ENCODE measurements at places on chromosomes 4 and X.
A peak's percentile ranks its signal among the peaks of the same experiment; 100 is the strongest.

DNA sequence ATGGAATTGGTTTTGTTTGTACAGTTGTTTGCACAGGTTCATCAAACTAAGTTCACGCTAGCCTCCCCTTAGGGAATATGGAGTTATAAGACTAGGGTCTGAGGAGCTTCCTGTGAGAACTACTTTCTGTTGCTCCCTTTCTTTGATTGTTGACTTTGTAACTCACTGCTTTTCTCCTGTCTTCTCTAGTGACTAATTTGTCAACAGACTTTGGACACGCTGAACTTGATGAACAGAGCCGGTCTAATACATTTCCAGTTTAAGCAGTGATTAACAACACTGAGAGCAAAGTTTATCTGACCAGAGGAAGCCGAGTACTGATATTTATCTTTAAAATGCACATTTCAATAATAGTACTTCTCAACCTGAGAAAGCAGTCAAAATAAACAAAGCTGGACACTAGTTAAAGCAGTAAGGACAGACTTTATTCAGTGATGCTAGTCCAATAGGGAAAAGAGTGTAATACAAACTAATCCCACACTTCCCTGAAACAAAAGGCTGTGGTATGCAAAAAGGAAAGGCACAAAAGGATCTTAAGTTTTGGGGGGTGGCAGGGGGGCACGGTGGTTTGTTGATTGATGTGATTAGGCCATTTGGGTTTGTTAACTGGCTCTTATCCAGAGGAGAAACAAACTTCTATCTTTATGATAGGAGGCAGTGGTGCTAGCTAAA, 2.7 kb upstream of the NUDT9 start:
- DNase-seq: no peak

DNA sequence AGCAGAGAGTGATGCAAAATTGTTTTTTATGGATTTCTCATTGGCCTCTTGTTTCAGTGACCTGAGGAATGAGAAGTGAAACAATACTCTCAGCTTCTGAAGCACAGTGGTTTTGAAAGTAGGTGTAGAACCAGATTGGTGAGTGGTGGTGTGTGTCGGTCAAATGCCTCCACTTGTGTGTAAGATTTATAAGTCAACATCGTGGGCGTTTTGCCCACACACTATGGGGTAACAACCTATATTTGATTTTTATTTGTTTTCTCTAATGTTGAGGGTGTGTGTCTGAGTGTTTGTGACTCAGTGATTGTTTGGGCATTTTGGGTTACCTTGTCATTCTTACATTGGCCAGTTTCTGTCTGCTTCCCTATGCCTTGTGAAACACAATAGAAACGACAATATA, 23.3 kb downstream of the ADGRL3 start:
- no peak for DNase-seq

DNA sequence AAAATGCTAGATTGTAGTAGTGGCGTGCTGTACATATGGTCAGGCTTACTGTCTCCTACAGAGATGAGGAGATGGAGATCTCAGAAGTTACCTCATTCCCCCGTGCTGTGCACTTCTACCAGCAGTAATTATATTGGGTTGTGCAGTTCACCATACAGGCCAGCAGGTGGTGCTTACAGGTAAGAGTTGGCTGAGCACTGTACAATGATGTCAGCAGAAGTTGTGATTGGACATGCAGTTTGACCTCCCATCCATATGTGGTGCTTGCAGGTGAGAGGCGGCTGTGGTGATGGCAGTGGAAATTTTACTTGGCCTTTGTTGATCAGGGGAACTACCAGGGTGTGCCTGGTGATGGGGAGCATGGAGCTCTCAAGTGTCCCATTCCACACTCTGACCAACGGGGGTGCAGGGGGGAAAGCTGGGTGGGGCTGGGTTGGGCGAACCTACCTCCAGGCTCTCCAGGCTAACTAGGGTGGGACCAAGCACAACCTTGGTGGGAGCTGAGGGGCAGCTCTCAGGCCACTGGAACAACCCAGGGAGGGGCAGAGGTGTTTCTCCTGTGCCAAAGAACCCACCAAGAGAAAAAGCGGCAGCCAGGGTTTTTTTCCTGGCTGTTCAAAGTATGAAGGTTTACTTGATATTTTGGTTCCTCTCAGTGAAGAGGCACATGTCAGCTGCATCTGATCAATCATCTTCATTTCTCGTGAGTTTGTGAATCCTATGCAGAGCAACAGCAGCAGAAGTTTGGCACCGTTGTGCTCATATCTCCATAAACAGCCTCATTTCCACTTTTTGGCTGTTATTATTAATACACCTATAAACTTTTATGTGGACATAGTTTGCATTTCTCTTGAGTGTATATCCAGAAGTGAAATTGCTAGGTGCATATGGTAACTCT, 73.8 kb upstream of the FREM3 start:
- peak; percentile 1 for DNase-seq

GRCh38 chrX:44580466-44580865, 37.8 kb upstream of the FUNDC1 start:
- DNase-seq: peak; percentile 2

DNA sequence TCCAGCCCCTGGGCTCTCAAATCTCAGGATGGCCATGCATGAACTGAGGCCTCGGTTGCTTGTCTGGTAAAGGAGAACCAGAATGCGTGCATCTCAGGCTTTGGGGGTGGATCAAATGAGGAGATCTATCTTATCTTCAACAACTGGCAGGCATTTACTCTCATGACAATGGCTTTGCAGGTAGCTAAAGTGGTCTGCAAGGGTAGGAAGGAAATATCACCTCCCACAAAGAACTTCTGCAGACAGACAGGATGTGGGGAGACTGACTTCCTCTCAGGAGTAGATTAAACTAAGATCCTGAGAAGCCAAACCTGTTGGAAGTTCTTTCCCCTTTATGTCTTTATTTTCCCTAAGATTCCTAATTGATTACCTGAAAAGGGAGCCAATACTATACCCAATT, 7.8 kb downstream of the LDB2 start:
- no peak for DNase-seq

DNA sequence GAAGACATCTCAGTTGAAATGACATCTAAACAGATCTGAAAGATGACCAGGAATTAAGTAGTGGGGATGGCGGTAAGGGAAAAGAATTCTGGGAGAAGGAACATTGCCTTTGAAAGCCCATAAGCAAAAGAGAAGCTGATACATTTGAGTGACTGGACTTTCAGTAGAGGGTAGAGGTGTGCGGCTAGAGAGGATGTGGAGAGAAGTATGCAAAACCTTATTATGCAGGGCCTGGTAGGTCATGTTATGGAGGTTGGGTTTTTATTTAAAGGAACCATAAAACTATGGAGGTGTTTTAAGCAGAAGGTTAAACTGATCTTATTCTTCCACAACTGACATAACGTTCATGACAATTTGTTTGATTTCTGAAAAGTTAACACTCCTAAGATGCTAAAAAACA, 36.3 kb downstream of the RPS6KA3 start:
- no peak for DNase-seq

DNA sequence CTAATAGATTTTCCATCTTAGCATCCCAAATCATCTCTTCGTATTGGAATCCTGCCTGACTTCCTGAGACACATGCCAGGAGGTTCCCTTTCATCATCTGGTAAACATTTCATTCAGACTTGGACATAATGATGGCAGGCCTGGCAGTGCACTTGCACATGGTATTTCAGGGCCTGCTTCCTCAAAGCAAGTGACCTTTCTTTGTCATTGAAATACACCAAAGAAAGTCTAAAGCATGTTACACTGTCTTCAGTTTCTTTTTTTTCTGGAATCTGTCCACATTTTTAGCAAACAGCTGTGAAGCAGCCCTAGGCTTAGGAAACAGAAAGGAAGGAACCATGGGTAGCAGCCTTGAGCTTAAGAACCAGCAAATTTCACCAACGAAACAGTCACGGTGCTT, 205.9 kb upstream of the VCX start:
- no peak for DNase-seq

GRCh38 chr4:105670684-105671083, 37.8 kb downstream of the INTS12 start:
- no peak for DNase-seq

GRCh38 chr4:154067786-154068185, 278.9 kb upstream of the SFRP2 start:
- DNase-seq: no peak

- no peak for DNase-seq
These were observed 125.6 kb downstream of the PHF8 start for GRCh38 chrX:53918702-53919101.

DNA sequence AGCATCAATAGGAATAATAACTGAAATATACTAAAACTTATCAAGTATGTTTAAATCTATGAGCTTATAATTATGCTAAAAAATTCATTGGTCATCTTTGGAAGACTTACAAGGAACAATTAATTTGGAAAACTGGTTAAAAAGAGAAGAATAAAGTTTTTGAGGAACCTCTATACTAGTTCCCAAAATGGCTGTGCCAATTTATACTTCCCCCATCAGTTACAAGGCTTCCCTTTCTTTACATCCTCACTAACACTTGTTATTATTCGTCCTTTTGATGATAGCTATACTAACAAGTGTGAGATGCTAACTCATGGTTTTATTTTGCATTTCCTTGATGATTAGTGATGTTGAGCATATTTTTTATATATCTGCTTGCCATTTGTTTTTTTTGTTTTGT, 17.1 kb downstream of the OGT start:
- no peak for DNase-seq

GRCh38 chrX:112997991-112998390, 157.4 kb upstream of the AMOT start:
- no peak for DNase-seq

DNA sequence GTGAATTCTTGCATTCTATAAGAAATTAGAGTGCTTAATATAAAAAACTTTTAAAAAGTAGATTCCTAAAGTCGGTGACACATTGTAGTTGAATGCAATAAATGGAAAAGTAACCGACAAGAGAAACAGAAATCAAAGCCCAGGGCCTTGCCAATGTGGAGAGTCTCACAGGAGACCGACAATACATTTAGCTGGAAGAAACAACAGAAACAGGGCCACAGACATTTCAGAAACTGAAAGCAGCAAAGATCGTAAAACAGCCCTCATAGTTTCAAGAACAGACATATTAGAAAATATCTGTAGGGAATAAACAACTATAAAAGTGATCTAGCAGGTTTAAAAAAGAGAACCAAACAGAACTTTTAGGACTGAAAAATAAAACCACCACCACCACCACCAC, 49.5 kb downstream of the STAP1 start:
- DNase-seq: no peak

DNA sequence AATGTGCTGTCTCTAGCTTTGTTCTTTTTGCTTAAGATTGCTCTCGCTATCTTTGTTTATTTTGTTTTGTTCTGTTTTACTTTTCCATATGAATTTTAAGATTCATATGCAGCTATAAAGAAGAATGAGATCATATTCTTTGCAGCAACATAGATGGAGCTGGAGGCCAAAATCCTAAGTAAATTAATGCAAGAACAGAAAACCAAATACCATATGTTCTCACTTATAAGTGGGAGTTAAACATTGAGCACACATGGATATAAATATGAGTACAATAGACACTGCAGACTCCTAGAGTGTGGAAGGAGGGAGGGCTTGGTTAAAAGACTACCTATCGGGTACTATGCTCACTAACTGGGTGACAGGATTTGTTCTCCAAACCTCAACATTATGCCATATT, 237.8 kb downstream of the TRAM1L1 start:
- no peak for DNase-seq

GRCh38 chrX:24703185-24703494, 9.4 kb downstream of the POLA1 start:
- DNase-seq: no peak

DNA sequence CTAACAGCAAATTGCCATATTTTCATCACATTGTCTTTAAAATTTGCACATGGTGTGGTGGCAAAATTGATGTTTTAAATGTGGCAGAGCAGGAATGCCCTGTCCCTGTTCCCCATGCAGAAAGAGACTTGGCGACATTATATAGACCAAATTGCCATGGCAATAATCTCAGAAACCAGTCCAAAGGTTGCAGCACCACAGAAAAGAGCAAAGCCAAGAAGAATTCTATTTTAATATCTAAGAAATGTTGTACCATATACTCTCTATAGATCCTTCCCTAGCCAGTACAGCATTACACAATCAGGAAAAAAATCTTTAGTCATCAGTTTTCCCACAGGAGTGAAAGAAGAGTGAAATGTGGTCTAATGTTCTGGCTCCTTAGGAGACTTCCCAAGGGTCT, 80.0 kb downstream of the UGT2B28 start:
- no peak for DNase-seq

DNA sequence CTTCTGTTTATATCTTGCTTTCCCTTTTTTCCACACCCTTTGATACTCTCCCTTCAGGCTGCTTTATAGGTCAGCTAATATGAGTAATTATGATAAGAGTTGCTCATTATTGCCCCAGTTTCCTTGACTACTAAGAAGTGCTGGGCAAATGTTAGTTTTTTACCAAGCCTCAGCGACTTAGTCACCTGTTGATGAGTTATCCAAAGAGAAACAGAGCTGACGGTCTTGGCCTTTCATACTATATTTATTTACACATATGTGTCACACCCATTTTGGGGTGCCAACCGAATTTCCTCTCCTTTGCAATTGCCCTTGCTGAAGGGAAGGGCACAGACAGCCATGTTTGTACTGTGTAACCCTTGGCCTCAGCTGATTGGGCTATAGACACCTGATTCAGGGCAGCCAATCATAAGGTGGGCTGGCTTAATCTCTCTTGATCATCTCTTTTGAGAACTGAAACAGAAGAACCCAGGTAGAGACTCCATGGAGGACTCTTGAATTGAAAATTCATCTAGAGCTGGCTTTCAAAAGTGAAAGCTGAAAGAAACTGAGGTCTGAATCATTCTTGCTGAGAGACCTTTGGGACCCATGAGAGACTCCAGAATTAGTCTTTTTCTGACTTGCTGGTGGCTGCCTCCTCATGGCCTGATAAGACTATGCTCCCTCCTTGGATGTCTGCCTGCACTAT, 111.7 kb upstream of the RPS6KA3 start:
- DNase-seq: peak; percentile 38

DNA sequence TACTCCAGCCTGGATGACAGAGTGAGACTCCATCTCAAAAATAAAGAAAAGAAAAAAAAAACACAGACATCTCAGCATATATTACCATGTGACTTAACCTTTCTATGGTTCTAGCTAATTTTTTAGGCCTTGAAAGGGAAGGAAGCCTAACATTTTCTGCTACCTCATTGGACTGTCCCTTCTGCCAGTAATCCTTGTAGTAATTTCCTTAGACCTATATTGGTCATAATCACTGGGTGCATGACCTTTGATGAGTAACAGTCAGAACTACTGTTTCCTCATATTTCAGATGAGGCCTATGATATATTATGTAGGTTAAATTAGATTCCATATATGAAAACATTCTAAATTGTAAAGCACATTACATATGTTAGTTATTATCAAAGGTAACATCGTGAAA, 9.6 kb downstream of the XIAP start:
- DNase-seq: no peak

GRCh38 chr4:159422626-159423025, 319.7 kb downstream of the RAPGEF2 start:
- no peak for DNase-seq

DNA sequence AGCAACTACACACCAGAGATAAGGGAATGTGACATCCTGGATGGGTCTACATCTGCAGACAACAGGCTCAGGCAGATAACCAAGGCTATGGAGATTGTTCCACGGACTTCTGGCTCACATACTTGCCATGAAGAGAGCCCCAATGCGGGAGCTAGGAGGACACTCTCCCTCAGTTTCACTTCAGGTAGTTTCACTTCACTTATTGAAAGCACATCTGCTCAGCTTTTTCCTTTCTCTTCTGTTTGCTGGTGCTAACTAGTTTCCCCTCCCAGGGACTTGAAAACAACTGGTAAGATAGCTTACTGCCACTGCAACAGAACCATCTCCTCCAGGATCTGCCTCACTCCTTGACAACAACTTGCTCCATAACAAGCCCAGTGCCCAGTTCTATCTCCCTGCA, 1.4 kb upstream of the CT47C1 start:
- no peak for DNase-seq

GRCh38 chr4:161256716-161257115, 907.1 kb downstream of the FSTL5 start:
- DNase-seq: no peak

All from RWPE1 (cell line).